ENCODE measurements at places on chromosomes 1 and 21. TPM values are rescaled to one million over a fixed set of nuclear protein-coding genes. Genes with fewer than 3 reads are reported as not detected.

AIRE gene
- polyA plus RNA-seq = not detected

PIK3R3 gene
- polyA plus RNA-seq = 14.5 TPM

ZFYVE9 gene
- polyA plus RNA-seq = 19.8 TPM

VWA1 gene
- 56.6 TPM for polyA plus RNA-seq

RNF186 gene
- 0.20 TPM for polyA plus RNA-seq

CRYAA gene
- polyA plus RNA-seq = not detected

GJA9 gene
- 0.33 TPM for polyA plus RNA-seq

DNA sequence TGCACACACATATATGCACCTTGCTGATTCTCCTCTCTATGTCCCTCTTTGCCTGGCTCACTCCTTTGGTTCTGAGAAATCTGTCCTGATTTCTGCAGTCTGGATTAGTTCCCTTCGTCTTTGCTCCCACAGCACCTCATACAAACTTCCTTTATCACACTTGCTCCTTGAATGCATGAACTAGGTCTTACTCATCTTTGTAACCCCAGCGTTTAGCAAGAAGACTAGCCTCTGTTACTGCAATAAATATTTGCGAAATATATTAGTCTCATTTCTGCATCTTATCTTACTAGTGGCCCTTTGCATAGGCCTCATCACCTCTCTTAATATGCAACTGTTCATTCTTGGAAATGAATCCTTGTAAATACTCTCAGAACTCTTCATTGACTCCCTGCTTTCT, 11.4 kb downstream of the SMYD2 start:
- DNase-seq = no peak

GRCh38 chr1:86826856-86827255, 87.1 kb downstream of the SELENOF start:
- DNase-seq = no peak

DNA sequence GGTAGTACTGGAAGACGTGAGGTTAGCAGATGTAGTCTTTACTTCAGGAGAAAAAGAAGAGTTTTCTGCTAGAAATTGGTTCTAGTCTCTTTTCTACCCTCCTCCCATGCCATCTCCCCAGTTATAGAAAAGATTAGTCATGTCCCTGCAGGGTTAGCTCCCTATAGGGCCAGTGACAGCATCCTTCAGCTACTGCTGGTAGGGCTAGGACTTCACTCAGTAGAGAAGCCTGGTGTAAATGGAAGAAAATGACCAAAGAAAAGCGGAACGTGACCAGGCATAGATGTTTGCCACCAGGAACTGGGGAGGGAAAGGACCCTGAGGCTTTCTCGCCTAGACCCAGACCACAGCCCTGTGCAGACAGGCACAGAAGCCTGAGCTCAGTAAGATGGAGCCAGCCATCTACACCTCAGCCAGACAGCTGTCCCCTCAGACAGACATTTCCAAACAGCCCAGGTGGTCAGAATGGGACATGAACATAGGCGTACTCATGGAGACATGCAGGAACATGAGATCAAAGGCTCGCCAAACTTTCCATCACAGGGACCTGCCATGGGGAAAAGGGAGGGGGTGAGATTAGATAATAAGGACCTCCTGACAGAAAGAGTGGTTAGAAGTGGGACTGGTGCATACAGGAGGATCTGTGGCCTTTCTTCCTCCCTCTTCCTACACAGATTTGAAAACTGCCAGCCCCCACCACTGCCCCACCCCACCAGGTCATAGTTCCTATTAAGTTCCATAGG, 23.5 kb upstream of the SLAMF9 start:
- no peak for DNase-seq

DNA sequence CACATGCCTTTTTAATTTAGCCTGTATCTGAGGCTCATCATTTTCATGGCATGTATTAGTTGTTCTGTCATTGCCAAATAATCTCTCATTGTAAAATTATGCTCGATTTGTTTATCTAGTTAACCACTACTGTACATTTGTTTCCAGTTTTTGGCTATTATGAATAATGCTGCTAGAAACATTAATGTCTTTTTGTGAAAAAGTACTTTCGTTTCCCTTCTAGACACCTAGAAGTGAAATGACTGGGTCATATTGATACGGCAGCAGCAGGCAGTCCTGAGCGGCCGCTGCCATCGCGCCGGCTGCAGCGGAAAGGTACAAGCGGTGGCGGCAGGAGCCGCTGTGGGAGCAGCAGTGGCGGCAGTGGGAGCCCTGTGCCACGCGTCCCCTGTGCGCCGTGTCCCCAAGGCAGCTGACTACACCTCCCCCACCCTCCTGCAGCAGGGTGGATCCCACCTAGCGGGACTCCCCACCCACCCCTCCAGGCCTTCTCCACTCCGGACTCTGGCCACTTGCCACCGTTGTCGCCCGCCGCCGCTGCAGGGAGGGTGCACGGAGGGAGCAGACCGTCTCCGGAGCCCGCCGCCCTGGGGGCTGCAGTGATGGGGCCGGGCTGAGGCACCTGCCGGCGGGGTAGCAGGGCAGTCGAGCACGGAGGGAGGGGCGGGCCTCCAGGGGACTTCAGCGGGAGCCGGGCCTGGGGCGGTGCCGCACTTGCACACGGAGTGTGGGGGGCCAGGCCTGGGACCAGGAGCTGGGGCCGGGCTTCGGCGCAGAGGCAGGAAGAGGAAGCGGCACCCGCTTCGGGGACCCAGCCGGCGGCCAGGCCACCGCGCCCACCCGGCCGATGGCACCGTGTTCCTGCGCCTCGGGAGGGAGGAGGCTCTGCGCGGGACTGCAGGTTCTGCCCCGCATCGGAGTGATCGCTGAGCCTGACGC, 66.8 kb upstream of the RGS7 start:
- DNase-seq = no peak

GRCh38 chr1:157799996-157800395, 19.9 kb downstream of the FCRL1 start:
- no peak for DNase-seq

DNA sequence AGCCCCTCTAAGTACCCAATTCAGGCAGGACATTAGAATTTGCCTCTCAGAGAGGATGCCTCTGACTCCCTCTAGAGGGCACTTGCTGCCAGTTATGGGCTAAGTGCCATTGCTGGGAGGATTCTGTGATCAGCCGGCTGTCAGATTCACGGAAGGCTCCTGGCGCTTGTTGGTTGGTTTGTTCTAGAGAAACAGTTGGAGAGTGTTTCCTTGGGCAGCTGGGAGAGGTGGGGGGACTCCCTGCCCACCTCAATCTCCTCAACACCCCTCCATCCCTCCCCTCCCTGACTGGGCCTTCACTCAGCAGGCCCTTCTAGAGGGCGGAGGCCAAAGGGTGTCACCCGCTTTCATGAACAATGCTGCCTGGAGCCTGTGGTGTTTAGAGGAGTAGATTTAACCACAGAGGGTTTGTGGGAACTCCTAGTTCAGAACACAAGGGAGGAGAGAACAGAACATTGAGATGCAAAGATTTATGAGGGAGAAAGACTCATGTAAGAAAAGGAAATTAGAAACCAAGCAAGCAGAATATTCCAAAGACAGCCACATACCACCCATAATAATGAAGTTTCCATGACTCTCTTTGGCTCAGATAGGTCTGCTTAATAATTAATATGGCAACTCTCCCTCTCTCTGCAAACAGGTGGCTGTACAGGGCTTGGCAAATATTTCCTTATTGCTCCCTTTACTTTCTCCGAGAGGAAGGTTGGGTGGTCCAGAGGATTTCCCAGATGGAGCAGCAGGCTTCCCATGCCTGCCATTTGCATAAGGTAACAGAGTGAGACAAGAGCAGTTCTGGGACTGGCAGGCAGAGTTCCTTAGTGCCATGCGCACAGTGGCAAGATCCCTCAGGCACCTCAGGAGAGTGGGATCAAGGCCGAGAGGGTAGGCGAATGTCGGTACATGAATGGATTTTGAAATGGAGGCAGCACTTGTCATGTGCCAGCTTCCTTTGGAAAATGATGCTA, 30.0 kb upstream of the ACP6 start:
- peak; percentile 9 for DNase-seq

Measured in forelimb muscle (tissue), 1 donor.